ENCODE measurements at places on chromosomes 2 and 18.
A peak's percentile ranks its signal among the peaks of the same experiment; 100 is the strongest.

DNA sequence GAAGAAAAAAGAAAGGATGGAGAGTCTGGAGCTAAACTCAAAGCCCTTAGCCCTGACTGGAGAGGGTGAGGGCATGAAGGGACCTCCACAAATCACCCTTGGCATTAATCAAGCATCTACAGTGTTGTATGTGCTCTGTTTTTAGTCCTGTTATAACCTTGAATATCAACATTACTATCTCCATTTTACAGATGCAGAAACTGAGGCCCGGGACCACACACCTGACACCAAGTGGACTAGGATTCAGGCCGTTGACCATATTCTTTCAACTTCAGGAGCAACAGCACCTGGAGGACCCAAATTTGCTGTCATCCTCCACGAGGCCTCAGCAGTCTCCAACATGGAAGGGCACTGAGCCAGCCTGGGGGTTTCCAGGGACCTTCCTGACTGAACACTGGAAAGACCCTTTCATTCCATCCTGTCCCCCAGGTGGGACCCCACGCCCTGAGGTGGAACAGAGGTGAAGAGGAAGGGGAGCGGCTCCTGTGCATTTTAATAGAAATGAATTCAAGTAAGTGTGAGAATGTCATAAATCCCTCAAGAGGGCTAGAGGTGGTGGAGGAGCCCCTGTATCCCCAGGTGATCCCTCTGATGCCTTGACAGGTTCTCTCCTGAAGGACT lies 41.0 kb downstream of the SERTAD2 start:
- DNase-seq, result no peak

GRCh38 chr18:13710414-13710831 lies 15.9 kb downstream of the FAM210A start:
- DNase-seq, result no peak

GRCh38 chr2:200507179-200507578 lies 2.7 kb downstream of the KCTD18 start:
- DNase-seq, result no peak

- no peak for DNase-seq
Measured at GRCh38 chr2:157170299-157170698, 87.2 kb upstream of the GALNT5 start.

- DNase-seq, result no peak
Measured at GRCh38 chr2:5215989-5216607, 476.1 kb upstream of the SOX11 start.

DNA sequence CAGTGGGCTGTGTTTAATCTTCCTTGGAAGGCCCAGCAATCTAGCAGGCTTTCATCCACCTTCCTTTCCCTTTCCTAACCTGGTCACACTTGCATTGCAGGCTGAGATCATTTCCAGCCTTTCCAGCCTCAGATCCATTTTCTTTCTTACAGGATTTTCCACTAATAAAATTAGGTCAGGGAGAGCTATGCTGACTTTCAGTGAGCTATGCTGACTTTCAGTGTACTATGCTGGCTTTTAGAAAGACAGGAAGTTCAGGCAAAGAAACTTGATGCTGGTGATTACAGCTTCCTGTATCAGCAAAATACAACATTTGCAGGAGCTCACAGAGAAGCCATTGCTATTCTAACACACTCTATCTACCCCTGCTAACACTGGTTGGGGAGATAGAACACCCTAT lies 735.0 kb downstream of the CCDC85A start:
- DNase-seq, result no peak

- DNase-seq, result no peak
Measured at GRCh38 chr2:86433137-86433536, 8.0 kb upstream of the KDM3A start.

DNA sequence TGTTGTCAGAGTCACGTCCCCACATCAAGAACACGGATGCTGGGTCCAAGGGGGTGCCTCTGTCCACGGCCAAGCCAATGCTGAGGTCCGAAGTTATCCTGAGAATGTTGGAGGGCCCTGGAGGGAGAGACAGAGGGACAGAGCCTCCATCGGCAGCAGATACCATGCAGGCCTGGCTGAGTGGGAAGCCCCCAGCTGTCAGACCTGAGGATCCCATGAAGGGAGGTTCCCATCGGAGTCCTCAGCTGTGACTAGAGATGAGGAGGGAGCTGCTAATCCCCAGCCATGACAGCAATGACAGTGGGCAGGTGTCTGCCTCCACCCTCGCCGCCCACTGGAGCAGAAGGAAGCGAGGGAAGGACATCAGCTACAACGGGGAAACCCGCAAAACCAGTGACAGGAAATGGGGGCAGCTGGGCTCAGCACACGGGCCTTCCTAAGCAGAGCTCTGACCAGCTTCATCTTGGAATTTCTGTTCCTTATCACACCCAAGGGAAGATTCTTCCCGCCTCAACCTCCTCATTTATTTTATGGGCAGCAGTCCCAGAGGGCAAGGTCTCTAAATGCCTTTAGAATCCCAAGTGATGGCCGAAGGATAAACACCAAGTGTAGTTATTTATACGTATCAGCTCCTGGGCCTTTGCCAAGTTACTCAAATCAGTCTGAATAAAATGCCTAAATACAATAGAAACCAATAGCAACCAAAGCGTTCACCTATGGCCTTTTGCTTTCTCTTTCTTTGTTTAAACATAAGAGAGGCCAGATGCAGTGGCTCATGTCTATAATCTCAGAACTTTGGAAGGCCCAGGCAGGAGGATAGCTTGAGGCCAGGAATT lies 32.2 kb downstream of the FAM178B start:
- no peak for DNase-seq

GRCh38 chr2:42545841-42546390 lies 22.5 kb upstream of the MTA3 start:
- DNase-seq, result no peak

DNA sequence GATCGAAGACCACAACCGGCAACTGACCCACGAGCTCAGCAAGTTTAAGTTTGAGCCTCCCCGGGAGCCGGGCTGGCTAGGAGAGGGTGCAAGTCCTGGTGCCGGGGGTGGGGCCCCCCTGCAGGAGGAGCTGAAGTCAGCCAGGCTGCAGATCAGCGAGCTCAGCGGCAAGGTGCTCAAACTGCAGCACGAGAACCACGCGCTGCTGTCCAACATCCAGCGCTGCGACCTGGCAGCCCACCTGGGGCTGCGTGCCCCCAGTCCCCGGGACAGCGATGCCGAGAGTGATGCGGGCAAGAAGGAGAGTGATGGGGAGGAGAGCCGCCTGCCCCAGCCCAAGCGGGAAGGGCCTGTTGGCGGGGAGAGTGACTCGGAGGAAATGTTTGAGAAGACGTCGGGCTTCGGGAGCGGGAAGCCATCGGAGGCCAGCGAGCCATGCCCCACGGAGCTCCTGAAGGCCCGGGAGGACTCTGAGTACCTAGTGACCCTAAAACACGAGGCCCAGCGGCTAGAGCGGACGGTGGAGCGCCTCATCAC lies 78.7 kb downstream of the MTCL1 start:
- DNase-seq, result no peak

DNA sequence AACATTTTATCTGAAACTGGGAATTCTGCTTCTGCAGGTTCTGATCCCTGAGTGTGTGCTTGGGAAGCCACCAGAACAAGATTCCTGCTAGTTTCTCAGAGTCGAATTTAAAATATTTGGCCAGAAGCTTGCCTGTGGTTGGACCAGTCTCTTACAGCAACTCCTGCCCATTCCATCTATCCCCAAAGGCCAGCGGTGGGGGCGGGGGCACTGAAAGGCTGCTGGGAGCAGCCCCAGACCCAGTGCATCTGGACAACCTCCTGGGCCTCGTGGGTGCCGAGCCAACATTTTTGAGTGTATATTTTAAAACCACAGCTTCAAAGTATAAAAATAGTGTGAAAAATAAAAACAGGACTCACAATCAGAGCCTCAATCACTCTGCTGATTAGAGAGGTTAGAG lies 38.6 kb upstream of the ZFP36L2 start:
- no peak for DNase-seq

DNA sequence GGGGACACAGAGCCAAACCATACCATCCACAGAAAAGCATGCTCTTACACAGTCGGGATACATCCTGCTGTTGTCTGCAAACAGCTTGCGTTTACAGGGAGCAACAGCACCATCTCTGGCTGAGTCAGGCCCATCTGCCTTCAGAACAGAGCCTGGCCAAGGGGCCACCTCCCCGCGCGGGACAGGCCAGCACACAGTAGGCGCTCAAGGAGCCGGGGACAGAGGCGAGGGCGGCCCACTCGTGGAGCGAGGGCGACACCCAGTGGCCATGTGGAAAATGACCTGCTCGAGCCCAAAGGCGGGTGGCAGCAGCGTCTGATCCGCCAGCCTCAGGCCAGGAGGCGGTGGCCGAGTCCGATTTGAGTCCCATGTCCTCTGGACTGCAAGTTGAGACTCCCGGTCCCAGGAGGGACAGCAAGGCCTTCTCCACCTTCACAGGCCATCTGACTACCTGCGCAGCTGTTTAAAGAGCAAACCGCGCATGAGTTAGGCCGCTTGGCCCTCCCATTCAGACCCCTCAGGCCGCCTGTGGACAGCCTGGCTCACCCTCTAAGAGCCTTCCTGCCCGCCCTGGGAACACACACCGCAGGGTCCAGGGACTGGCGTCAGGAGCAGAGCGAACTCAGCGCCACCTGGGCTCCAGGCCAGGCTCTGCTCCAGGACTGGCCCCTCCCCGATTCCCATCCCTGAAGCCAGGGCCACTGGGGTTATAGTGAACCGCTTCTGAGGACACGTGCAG lies 38.3 kb downstream of the TTC32 start:
- DNase-seq, result peak; percentile 50

DNA sequence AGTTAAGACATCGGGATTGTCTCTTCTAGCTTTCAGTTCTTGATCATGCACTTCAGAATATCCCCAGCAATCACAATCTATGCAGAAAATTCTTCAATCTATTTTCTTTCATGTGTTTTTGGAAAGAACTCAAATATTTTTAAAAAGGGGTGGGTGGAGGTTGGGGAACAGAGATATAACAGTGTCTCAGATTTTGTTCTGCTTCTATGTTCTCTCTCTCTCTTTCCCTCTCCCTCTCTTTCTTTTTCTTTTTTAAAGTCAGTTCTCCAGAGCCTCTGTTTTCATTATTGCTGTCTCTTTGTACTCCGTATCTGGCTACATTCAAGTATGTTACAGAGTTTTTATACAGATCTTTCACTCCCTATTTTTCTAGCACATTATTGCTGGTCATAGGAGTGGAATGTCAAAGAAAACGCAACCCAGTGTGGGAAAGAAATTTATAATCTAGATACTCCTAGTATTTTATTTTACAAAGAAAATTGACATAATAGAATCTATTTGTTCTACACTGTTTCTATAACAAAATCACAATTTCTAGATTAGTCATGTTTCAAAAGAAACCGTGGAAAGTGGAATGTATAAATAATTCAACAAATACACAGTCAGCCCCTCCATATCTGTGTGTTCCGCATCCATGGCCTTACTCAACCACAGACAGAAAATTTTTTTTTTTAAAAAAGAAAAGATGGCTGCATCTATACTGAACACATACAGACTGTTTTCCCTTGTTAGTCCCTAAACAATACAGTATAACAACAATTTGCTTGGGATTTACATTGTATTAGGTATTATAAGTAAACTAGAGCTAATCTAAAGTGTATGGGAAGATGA lies 11.2 kb upstream of the NEMP2 start:
- DNase-seq, result no peak

DNA sequence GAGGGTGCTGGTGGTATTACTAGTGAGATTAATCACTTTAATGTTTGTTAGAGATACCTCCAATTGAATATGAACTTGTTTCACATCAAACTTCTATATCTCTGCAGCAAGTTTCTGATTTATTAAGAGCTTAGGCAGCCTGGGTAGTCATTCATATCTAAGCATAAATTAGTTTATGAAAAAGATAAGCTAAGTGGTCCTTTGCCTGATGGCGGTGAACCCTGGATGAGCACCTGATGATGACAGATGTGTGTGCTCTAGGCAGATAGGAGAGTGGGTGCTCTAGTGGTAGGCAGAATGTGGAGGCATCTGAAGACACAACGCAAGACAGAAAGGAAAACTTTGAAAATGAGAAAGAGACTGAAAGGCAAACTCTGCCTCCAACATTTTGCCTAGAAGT lies 5.0 kb downstream of the FKBP7 start:
- no peak for DNase-seq

DNA sequence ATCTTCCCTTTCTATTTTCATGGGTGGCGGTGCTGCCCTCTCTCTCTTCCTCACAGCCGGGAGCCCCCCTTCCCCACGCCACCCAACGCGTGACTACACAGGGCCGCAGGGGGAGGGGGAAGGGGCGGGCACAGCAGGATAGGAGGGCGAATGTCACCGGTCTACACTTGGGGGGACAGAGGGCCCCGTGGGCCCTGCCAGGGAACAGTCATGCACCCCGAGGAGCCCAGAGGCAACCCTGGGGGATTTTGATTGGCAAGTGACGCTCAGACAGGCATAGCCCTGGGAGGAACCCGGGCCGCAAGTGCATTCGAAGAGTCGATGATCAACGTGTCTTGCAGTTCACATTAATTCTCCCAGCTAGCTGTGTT lies 91.1 kb upstream of the ANKRD30BL start:
- no peak for DNase-seq

GRCh38 chr2:21392649-21393048 lies 268.9 kb downstream of the TDRD15 start:
- no peak for DNase-seq

DNA sequence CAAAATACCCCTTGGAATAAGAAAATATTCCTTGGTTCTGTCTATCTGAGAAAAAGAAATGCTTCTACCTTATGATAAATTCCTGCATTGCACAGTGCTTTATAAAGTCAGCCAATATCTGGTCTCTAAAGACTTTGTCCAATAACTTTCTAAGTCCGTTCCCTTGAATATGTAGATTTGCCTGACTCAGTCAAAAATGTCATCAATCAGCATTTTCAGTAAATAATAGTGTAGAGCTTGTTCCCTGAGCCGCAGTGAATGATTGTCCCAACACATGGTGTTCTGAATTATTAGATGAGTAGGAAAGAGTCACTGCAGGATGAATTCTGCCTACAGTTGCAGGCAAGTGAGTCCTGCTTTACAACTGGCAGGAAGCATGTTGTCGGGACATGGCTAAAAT lies 316.8 kb upstream of the RBMS1 start:
- no peak for DNase-seq

- no peak for DNase-seq
Measured at GRCh38 chr2:160415991-160416390, 77.6 kb downstream of the RBMS1 start.

GRCh38 chr2:69192176-69192945 lies 179.4 kb downstream of the ANTXR1 start:
- no peak for DNase-seq

GRCh38 chr18:45040879-45041278 lies 360.2 kb downstream of the SETBP1 start:
- DNase-seq, result no peak

DNA sequence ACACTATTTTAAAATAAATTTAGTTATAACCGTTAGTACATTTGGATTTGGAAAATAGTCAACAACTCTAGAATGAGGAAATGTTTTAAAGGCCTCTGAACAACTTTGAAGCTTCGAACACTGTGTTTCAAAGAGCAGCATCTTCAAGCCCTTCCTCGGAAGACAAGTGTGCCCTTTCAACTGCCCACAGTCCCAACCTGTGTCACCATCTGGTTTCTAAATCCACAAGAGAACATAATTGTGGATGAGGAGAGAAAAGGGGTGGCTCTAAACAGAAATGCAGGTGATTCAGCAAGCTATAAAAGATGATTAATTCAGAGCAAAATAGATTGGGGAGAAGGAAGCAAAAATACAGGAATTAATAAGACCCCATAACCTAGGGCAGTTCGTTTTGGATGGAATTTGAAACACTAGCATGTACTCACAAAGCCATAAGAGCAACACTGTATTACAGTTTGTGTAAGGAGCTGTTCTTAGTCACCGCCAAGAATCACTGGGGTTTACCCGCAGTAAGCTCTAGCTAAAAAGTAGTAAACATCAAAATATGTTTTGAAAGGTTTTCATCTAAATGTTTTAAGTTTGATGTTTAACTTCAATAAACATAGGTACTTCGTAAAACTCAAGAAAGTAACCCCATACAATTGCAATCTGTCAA lies 160.7 kb downstream of the EIPR1 start:
- no peak for DNase-seq

- no peak for DNase-seq
Measured at GRCh38 chr2:16464641-16465040, 201.0 kb downstream of the CYRIA start.
